ENCODE measurements at places on chromosomes 11 and 22.

GRCh38 chr22:41976070-41976901 lies 7.0 kb downstream of the SEPTIN3 start:
- no peak for DNase-seq

DNA sequence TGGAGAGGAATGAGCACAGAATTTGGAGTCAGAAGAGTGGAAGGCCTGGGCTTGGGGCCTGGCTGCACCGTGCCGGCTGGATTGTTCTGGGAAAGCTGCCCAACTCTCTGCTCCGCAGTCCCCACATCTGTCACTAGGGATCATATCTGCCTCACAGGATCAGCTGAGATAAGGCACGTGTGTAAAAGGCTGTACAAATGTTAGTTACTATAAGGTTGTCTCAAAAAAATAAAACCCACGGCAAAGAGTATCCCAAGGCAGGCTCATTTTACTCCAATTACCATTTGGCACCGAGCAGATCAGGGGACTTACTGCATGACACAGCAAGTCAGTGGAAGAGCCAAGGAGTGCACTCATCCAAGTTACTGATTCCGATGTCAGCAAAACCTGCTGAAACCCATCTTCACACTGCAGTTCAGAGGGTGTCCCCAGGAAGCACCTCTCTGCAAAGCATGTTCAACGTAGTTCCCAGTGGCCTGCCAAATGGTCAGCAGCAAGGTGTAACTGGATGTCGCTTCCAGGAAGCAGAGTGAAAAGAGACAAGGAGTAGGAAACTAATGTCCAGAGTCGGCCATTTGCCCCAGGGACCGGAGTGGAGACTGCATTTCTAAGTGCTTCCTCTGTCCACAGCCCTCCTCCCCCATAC lies 18.1 kb upstream of the MRTFA start:
- DNase-seq = no peak

GRCh38 chr11:78074756-78075155 lies 4.9 kb downstream of the NDUFC2 start:
- no peak for DNase-seq

DNA sequence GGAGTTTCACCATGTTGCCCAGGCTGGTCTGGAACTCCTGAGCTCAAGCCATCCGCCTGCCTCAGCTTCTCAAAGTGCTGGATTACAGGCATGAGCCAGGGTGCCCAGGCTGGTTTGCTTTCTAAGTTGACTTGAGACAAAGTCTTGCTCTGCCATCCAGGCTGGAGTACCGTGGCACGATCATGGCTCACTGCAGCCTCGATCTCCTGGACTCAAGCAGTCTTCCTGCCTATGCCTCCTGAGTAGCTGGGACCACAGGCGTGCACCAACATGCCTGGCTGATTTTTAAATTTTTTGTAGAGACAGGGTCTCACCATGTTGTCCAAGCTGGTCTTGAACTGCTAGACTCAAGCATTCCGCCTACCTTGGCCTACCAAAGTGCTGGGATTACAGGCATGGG lies 31.0 kb downstream of the SNU13 start:
- DNase-seq = no peak

- DNase-seq = no peak
Measured at GRCh38 chr11:109870297-109870696, 222.9 kb upstream of the ZC3H12C start.

GRCh38 chr11:71466358-71466757 lies 13.4 kb downstream of the NADSYN1 start:
- DNase-seq = no peak

DNA sequence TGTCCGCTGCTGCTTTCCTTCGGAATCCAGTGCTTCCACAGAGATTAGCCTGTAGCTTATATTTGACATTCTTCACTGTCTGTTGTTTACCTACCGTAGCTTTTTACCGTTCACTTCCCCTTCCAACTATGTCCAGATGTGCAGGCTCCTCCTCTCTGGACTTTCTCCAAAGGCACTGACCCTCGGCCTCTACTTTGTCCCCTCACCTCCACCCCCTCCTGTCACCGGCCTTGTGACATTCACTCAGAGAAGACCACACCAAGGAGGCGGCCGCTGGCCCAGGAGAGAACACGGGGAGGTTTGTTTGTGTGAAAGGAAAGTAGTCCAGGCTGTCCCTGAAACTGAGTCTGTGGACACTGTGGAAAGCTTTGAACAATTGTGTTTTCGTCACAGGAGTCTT lies 15.4 kb upstream of the ST14 start:
- no peak for DNase-seq

- no peak for DNase-seq
Measured at GRCh38 chr11:12628314-12628713, 45.9 kb upstream of the TEAD1 start.

DNA sequence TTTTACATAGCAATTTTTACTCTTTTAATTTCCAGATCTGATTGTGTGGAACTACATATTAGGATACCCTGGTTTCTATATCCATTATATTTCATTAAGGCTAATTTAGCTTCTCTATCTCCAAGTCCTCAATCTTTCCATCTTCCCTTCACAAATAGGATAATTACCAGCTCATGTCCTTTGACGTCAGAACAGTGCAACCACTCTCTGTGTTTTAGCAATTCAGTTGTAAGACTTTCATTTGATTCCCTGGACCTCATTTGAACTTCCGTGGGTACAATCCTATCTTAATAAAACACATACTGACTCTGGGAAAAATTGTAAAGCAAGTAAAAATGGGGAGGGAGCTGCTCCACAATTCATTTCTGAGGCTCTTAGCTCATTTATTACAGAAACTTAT lies 52.8 kb downstream of the FAM76B start:
- DNase-seq = no peak

GRCh38 chr11:45715418-45715817 lies 50.0 kb upstream of the CHST1 start:
- no peak for DNase-seq

DNA sequence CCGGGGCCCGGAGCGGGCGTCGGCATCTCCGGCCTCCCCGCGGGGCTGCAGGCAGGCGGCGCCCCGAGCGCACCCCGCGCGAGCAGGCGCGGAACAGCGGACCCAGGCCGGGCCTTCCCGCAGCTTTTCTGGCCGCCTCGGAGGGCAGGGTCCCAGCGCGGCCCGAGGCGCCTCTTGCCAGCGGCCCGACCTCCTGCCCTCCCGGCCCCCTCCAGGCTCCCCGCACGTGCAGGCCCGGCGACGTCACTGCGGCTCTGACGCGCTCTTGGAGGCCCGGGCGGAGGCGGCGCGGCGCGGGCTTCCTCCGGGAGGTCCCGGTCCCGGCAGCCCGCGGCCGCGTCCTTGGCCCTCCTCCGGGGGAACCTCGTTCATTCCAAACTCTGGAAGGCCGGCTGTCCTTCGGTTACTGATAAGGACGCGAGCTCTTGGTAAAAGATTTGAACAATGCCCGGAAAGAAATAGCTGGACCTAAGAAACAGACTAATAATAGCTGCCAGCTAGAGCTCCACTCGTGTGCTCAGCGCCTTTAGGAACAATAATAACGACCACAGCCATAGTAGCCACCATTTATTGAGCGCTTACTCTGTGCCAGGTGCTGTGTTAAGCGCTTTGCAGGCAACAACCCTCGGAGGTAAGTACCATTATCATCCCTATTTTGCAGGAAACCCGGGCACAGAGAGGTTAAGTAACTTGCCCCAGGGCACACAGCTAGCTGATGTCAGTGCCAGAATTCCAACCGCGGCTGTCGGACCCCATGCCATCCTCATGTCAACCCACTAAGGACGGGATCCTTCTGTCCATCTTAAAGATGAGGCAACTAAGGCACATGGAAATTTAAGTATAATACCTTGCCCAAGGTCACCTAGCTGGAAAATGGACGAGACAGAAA lies 39.1 kb upstream of the CREB3L1 start:
- peak; percentile 55 for DNase-seq

- DNase-seq = no peak
Measured at GRCh38 chr11:128116885-128117284, 470.5 kb downstream of the ETS1 start.

GRCh38 chr22:26443901-26444690 lies 15.0 kb downstream of the ASPHD2 start:
- DNase-seq = no peak

GRCh38 chr22:25148149-25148691 lies 51.4 kb upstream of the CRYBB3 start:
- DNase-seq = no peak

DNA sequence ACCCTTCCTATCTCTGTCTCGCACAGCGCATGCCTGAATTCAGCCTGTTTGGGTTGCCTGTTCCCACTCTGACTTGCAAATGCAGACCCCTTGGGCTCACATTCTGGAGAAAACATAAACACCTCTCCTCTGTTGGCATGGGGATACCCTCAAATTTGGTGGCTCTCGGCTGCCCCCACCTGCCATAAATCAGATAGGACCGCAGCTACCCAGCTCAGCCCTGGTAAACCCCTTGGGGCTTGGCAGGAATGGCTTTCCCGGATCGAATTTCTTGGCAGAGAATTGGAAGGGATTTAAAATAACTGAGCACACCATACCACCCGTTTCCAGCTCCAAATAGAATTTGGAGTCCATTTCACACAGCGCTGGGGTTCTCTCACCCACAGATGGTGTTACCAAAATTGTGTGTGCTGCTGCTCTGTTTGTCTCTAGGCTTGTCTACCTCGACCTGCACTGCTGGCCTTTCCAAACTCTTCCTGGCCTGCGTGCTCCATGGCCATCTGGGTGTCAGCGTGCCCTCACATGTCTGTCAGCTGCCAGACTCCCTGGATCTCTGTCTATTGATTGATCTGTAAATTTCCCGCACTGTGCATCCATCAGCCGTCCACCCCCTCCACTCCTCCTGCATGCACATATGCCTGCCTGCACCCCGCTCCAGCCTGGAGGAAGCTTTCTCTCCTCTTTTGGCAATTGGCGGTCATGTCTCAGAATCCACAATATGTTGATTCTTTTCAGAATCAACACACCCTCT lies 134.0 kb downstream of the NTM start:
- DNase-seq = no peak

- no peak for DNase-seq
Measured at GRCh38 chr11:102187416-102188151, 77.3 kb downstream of the YAP1 start.

DNA sequence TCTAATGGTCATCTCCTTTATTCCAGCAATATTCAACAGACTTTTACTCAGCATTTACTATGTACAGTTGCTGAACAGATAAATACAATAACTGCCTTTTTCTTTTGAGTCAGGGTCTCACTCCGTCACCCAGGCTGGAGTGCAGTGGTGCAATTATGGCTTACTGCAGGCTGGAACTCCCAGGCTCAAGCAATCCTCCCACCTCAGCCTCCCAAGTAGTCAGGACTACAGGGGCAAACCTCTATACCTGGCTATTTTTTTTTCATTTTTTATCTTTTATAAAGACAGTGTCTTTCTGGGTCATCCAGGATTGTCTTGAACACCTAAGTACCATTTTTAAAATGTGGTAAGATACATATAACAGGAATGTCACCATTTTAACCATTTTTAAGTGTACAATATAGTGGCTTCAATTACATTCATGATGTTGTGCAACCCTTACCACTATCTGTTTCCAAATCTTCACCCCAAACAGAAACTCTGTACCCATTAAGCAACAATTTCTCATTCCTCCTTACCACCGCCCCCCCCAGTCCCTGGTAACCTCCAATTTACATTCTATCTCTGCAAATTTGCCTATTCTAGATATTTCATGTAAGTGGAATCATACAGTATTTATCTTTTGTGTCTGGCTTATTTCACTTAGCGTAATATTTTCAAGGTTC lies 67.8 kb downstream of the MIAT start:
- DNase-seq = no peak

GRCh38 chr11:44261800-44262591 lies 47.9 kb downstream of the ALX4 start:
- DNase-seq = peak; percentile 9

- DNase-seq = no peak
Measured at GRCh38 chr22:48944751-48945620, 882.7 kb downstream of the BRD1 start.

- DNase-seq = no peak
Measured at GRCh38 chr22:20671409-20672081, 102.4 kb upstream of the SERPIND1 start.

DNA sequence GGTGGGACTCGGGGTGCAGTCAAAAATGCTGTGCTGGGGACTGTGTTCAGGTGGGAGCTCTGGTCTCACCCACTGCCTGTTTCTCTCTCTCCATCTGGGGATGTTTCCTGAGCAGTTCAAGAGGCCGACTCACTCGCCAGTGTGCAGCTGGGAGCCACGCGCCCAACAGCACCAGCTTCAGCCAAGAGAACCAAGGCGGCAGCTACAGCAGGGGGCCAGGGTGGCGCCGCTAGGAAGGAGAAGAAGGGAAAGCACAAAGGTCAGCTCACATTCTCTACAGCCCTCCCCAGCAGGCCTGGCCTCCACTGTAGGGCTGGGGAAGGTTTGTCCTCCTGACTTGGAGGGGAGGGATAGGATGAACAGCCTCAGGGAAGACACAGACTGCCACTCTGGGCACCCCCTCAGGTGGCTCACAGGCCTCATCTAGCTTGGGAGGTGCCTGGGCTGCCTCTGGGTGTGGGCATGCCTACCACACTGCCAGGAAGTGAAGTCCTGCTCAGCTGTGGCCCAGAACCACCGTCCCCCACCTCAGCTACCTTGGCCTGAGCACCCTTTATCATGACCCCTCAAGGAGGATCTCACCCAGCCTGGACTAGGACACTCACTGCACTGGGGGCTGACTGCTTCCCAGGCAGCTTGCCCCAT lies 13.0 kb downstream of the TUB start:
- DNase-seq = no peak

GRCh38 chr11:128479144-128479543 lies 108.2 kb downstream of the ETS1 start:
- DNase-seq = no peak

- no peak for DNase-seq
Measured at GRCh38 chr11:3074912-3075589, 17.8 kb upstream of the CARS1 start.

DNA sequence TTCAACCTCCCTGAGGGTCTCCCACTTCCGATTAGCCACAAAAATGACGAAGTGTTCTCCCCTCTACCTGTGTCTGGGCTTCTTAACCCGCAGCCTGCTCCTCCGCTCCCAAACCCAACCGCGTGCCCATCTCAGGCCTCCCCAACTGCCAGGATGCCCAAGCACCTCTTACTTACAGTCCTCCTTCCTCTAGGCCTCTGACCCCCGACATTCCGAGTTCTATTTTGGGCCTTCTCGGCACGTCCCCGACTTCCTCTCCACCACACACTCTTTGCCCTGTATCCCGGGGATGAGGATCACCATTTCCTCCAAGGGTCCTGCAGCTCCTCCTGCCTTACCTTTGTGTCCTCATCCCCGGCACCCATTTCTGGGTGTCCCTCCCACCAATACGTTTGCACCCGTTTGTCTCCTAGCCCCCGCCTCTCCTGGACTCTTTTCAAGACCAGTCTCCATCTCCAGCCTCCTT lies 388 bp upstream of the MUS81 start:
- no peak for DNase-seq
